ENCODE measurements at places on chromosomes 7 and 10.

DNA sequence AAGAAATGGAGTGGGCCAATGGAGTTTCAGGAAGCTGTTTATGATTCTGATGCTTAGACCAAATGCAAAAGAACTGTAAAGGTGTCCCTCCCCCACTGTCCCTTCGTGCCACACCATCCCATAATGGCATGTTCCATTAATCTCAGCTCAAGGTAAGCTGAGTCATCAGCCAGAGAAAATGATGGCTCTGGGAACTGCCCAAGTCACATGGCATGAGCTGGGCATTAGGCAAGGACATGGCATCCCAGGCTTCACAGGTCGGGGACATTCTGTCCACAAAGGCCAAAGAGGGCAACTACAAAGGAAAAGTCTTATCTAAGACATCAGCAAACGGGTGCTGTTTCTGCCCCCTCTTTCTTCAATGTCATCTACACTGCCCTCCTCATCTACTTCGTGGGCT lies 44.9 kb downstream of the DLG5 start:
- DNase-seq = no peak

GRCh38 chr7:46363688-46364087 lies 442.6 kb upstream of the IGFBP3 start:
- DNase-seq = no peak

GRCh38 chr7:29039821-29040578 lies 81.9 kb upstream of the TRIL start:
- DNase-seq = peak; percentile 69

DNA sequence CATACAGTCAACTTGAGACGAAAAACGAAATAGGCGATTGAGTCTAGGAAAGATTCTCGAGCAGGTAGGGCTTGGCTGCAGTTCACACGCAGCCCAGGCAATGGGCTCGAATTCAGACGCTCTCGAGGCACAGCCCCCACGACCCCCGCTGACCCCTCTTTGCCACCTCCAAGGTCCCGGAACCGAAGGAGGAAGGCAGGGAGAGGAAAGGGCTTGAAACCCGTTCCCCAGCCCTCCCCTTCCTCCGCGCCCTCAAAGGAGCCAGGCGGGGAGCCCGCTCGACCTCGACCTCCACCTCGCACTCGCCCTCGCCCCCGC lies 441 bp downstream of the CCDC186 start:
- DNase-seq = no peak

- DNase-seq = peak; percentile 73
Measured at GRCh38 chr10:3781468-3782145, 3.4 kb downstream of the KLF6 start.

- no peak for DNase-seq
Measured at GRCh38 chr7:96059075-96059474, 262.8 kb downstream of the SLC25A13 start.

DNA sequence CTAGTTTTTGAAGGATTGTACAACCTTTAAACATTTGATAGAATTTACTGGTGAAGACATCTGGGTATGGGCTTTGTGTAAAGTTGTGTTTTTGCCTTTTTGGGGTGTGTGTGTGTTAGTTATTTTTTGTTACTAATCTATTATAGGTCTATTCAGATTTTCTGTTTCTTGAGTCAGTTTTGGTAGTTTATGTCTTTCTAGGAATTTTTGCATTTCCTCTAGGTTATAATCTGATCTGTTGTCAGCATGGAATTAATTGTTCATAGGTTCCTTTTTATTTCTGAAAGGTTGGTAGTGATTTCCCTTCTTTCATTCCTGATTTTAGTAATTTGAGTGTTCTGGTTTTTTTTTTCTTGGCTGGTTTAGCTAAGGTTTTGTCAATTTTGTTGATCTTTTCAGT lies 17.7 kb downstream of the SEPTIN7 start:
- no peak for DNase-seq
